ENCODE measurements at places on chromosomes 1 and 21.

DNA sequence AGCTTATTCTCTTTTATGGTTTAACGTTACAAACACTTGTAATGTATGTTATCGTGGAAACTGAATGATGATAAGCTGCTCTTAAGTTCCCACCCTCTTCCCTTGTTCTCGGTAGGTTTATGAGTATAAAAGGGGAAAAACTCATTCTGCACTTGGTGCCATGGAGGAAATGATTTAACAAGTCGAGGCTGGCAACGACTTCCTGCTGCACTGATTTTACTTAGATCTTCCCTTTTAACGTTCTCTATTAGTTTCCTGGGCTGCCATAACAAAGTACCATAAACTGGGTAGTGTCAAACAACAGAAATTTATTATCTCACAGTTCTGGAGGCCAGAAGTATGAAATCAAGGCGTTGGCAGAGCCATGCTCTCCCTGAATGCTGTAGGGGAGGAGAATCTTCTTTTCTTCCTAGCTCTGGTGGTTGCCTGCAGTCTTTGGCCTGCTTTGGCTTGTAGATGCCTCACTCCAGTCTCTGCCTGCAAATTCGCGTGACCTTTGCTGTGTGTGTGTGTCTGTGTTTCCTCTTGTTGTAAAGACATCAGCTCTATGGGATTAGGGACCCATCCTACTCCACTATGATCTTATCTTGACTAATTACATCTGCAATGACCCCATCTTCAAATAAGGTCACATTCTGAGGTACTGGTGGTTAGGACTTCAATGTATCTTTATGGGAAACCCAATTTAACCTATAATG lies 26.3 kb downstream of the HUNK start:
- DNase-seq, result no peak

DNA sequence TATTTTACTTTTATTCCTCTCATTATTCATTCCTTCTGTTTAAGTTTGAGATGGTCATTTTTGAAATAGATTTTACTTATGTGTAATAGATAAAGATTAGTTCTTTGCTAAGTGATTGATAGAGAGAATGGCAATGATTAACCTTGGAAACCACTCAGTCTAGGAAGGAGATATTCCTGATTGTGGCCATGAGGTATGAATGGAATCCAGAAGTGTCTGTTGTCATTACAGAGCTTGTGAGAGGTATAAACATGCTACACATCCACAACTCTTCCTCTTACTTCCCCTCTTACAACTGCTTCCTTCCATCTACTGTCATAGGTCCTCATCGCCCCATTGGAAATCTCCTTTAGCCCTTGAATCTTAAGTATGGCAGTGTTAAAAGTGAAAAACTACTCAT lies 988.8 kb upstream of the B3GALT2 start:
- DNase-seq, result no peak

- no peak for DNase-seq
Observed at GRCh38 chr21:28769683-28770082, 223.0 kb downstream of the LTN1 start.

DNA sequence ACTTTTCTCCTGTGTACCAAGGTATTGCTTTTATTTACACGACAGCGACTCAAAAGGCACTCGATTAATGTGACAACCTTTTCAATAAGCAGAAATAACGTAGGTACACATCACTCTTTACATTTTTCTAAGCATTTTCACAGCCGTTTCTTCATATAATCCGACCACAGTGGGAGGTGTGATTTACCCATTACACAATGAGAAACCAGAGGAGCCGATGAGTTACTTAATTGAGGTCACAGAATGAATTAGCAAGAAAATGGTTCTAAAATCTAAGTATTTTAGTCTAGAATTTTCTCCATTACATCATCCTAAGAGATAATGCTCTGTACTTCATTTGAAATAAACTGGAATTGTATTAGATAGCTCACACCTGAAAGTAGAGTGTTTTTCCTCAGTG lies 71.5 kb downstream of the UMODL1 start:
- no peak for DNase-seq

DNA sequence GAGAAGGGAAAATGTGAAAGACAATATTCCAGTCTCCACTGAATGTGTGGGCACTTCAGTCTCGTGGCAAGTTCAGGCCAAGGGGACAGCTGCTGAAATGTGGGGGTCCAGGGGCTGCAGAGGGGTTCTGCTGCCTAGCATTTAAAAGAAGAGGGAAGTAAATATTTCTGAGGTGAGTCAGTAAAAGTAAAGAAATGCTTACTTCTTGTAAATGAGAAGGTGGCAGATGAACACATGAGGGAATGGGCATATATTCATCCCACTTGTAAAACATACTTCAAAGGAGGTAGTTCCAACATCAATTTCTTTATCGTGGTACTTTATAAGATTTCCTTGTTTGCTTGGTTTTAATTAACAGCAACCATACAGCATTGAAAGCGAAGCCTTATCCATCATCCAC lies 63.1 kb upstream of the HIVEP3 start:
- no peak for DNase-seq

DNA sequence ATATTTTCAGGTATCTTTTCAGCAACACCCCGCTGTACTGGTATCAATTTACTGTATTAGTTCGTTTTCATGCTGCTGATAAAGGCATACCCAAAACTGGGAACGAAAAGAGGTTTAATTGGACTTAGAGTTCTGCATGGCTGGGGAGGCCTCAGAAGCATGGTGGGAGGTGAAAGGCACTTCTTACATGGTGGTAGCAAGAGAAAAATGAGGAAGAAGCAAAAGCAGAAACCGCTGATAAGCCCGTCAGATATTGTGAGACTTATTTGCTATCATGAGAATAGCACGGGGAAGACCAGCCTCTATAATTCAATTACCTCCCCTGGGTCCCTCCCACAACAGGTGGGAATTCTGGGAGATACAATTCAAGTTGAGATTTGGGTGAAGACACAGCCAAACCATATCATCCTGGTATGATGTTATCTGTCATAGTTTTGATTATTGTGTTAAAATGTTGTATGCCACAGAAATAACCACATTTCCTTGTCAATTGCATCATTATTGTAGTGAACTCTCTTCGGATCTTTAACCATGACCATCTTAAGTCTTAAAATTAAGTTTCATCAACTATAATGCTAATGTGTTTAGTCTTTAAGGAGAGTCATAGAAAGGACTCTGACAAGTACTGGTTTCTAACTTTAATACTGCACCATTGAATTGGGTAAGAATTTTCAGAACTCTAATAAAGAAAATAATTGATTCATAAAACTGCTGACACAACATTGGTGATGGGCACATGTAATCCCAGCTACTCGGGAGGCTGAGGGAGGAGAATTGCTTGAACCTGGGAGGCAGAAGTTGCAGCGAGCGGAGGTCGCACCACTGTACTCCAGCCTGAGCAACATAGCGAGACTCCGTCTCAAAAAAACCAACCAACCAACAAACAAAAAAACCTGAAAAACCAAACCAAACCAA lies 58.2 kb downstream of the TBX19 start:
- DNase-seq, result no peak

DNA sequence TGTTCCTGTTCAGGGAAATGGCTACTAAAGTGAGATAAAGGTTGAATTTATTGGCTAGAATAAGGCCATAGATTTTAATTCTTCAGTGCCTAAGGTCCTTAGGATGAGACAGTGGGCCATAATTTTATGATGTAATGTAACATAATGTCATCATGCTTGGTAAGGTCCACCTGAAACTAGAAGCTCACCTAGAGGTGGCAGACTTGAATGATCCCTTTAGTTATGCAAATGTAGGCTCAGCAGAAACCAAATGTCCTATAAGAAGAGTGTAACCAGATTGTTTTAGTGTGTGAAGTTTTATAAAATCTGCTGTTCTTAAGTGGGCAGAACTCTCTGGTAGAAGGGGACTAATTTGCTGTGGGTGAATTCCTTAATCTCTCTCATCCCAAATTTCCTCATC lies 13.5 kb upstream of the SETDB1 start:
- DNase-seq, result no peak

- DNase-seq, result no peak
Observed at GRCh38 chr1:169160845-169161495, 54.5 kb downstream of the ATP1B1 start.

- peak; percentile 70 for DNase-seq
Observed at GRCh38 chr1:110207831-110208230, 2.3 kb upstream of the KCNC4 start.

DNA sequence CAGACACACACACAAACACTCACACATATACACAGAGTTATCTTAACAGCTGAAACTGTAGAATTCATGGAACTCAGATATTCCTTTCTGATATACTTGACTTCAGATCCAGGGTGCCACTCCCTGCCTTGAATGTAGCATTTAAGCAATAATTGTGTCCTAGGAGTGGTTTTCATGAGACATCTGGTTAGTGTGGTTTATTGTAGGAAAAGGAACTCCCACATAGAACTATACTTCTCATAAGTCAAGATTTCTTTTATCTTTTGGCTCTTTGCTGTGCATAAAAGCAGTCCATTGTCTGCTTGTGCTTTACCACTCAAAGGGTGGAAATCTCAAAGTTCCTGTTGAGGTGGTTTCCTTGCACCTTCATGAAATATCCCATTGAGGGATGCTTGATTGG lies 272.6 kb upstream of the SGIP1 start:
- no peak for DNase-seq

DNA sequence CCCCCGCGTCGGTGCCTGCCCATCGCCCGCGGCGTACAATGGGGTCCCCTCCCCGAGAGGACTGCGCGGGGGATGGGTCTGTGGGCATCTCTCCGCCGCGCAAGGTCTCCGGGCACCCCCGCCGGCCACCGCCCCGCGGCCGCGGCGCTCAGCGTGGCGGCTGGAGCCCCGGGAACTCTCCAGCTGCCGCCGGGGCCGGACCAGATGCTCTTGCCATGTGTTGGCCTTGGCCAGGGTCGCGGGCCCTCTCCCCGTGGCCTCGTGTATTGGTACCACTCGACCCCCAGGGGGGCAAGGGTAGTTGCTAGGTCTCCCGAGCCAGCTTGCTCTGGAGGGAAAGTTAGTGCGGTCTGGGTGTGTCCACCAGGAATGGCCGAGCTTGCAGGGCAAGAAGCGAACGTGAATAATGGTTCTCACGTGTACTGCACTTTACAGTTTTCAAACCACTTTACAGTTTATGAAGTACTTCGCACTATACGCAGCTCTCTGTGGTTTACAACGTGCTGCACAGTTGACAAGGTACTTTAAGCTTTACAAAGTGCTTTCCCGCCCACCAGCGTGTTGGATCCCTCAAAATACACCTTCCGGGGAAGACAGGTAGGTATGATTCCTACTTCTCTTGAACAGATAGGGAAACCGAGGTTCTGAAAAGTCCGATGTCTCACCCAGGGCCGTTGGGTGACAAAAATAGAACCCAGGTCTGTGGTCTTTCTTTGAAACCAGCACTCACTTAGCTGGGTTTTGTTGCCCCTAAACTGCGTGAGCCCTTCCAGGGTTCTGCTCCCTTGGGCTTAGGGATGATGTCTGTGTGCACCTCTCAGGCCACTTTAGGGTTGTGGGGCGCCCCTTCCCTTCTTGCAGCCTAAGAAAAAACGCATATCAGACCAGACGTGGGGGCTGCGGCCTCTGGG lies 1.2 kb downstream of the EPHB2 start:
- DNase-seq, result peak; percentile 24

- DNase-seq, result no peak
Observed at GRCh38 chr1:29211086-29212030, 19.4 kb downstream of the MECR start.

GRCh38 chr1:224411766-224412165 lies 22.8 kb downstream of the WDR26 start:
- no peak for DNase-seq

DNA sequence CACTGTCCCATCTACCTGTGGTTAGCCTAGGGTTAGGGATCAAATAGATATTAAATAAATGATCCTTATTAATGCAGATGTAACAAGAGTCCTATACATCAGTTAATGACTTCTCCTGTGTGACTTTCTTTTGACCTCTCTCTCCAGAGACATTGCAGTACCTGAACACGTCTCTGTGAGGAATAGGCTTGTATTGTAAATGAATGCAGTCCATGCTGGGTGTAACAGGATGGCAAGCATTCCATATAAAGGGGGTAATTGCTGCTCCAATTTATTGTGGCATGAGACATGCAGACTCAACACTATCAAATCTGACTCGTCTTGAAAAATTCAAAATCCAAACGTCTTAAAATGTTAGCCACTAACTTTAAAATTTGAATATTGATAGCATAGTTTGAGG lies 189.5 kb downstream of the PRDM2 start:
- no peak for DNase-seq

- DNase-seq, result no peak
Observed at GRCh38 chr1:239140968-239141367, 245.4 kb upstream of the CHRM3 start.

GRCh38 chr1:241063276-241063675 lies 293.7 kb downstream of the RGS7 start:
- no peak for DNase-seq

DNA sequence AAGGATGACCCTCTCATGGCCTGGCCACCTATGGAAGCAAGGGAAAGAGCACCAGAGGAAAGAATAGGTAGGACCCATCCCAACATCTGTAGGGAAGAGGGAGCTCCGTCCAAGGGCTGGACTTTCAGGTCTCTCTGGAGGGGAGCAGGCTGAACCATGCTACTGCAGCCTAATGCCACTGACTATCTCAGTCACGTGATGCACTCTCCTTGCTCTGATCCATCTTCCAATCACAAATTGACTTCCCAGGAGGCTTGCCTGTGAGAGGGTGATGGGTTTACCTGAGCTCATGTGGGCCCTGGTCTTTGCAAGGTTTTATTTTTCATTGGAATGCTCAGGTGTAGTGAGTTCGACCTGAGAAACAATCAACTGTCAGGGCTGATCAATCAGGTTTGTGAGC lies 128.8 kb downstream of the CACNA1E start:
- no peak for DNase-seq

GRCh38 chr1:47841356-47841755 lies 155.8 kb downstream of the TRABD2B start:
- DNase-seq, result no peak

GRCh38 chr1:7235871-7236517 lies 450.7 kb downstream of the CAMTA1 start:
- no peak for DNase-seq

- peak; percentile 84 for DNase-seq
Observed at GRCh38 chr1:115068826-115069585, 20.3 kb downstream of the TSPAN2 start.

- DNase-seq, result no peak
Observed at GRCh38 chr1:206080026-206080820, 27.2 kb downstream of the RHEX start.

GRCh38 chr1:13664451-13664850 lies 35.5 kb upstream of the PRDM2 start:
- DNase-seq, result no peak

- DNase-seq, result no peak
Observed at GRCh38 chr1:30965924-30966599, 57.5 kb upstream of the SDC3 start.

DNA sequence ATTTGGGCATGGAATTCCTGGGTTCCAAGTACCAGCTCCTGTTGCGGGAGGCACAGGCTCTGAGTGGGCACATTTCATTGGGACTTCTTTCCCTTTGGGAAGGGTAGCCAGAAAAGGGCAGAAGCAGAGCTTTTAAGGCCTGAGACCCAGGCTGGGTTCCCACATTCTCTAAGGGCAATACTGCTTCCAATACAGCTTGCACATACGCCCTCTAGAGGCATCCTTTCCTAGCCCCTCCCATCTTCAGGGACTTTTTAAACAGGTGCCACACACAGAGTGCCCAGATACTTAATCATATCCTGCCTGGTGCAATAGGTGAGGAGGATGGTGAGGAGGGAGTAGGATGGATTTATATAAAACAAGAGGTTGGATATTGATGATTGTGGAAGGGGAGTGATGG lies 5.7 kb downstream of the GPR88 start:
- no peak for DNase-seq

GRCh38 chr1:200452850-200453552 lies 43.2 kb upstream of the ZNF281 start:
- DNase-seq, result no peak
